ENCODE measurements at places on chromosomes 7 and 10.

DNA sequence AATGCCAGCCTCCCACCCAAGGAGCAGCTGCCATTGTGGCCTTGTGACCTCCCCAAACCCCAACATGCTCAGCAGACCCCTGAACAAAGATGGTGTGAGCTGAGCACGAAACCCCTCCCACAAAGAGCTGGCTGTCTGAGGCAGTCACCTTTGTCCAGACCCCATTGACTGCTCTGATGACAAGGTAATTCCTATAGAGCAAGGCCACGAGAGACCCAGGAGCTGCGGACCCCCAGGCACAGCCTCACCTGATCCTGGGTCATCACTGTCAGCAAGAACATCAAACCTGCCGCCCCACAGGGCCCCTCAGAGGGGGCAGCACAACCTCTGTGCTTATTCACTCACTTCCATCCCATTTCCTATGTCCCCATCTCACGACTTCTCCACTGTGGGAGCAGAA is 102.6 kb downstream of the CPXM2 start:
- no peak for DNase-seq

DNA sequence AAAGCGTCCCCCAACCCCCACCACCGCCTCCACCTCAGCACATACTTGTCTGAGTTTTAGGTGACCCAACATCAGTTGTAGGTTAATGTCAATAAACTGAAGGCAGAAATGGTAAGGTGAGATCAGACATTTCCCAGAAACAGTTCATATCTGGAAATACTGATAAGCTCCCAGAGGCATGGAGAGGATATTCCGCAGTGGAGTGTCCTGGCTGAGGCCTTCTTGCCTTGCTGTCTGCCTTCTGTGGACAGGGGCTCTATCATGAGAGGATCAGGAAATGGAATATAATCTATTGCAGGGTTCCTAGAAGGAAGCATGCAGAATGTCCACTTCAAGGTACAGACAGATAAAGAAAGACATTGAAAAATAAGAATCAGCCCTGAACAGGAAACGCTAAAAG is 473.3 kb upstream of the MKI67 start:
- no peak for DNase-seq

GRCh38 chr7:29763266-29763665 is 43.0 kb upstream of the WIPF3 start:
- no peak for DNase-seq

GRCh38 chr7:50358041-50358705 is 53.7 kb downstream of the IKZF1 start:
- DNase-seq = no peak

DNA sequence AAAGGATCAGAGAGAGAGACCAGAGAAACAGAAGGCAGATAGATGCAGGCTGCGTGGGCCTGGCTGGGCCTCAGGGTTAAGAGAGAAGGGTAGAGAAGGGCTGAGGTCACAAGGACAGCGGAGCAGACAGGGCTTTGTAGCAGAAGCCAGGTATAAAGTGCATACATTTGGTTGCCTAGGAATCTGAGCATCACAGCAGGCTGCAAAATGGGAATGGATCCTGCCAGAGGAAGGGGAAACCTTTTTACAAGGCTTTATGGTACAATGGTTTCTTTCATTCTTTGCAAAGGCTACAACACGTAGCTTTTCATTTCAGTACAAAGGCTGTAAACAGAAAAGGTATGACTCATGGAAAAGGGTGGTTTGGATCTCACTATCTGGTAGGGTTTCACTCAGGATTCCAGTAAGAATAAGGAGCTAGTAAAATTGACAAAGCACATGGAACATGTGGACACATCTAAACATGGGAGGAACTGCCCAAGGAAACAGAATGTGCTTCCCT is 275.1 kb downstream of the DOCK4 start:
- DNase-seq = no peak

All from stimulated activated CD4-positive, alpha-beta T cell treated with anti-CD3 and anti-CD28 coated beads, Interleukin-15, amount 100 ng/mL, for 1 hour (primary cell).